HFF-Myc (cell line): ENCODE measurements at places on chromosomes 4 and X.

DNA sequence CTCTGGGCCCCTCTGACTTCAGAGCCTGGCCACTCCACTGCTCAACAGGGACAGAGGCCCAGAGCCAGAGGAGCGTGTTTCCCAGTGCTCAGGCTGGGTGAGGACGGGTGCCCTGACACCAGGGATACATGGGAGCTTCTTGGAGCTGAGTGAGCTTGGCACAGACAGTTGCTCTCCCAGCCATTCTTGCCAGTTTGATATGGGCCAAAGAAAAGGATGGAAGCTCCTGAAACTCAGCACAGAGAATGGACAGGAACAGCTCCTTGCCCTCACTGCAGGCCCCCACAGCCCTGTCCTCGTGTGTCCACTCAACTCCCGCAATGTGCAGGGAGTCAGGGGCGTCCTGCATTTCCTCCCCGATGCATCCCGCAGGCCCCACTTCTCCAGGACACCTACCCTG lies 38.8 kb downstream of the NSG1 start:
- DNase-seq, result no peak

- no peak for DNase-seq
Measured at GRCh38 chrX:139518475-139518874, 12.1 kb upstream of the F9 start.

GRCh38 chr4:175998782-175999181 lies 66.9 kb upstream of the WDR17 start:
- no peak for DNase-seq

- DNase-seq, result no peak
Measured at GRCh38 chr4:73992050-73992449, 4.1 kb upstream of the PPBP start.

DNA sequence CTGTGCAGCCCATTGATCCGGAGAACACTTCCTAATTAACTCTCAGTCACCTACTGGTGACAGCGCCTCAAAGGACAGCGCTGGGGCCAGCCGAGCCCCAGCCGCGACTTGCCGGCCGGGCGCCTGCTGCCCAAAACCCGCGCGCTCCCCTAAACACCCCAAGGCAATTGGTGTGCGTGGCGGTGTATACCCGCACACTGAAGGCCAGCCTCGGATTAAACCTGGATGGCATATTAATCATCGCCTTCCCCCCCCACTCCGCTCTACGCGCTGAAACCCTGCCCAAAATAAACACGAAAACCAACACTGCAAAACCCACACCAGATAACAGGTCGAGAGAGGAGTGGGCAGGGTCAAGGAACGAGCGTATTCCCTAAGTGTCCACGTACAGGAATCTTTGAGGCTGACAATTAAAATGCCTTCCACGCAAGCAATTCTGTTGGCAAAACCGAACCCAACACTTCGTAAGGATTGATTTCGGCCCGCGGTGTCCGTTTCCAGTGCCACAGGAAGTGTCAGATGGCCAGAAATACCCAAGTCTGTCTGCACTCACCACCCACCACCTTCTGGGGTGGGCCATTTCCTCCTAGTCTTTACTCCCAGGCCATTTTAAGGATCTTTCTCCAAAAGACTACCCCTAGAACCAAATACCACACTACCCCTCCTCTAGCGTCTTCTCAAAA lies 2.7 kb downstream of the BCOR start:
- no peak for DNase-seq
